ENCODE measurements at places on chromosomes 13 and 19.

- DNase-seq = no peak
Measured at GRCh38 chr13:19665427-19665859, 32.0 kb downstream of the MPHOSPH8 start.

- DNase-seq = no peak
Measured at GRCh38 chr19:32642771-32643170, 32.2 kb downstream of the ANKRD27 start.

- no peak for DNase-seq
Measured at GRCh38 chr19:30307191-30307974, 64.8 kb upstream of the ZNF536 start.

- DNase-seq = no peak
Measured at GRCh38 chr13:58977085-58977484, 1186.6 kb downstream of the DIAPH3 start.

All from mesenteric fat pad (tissue), 1 donor.